ENCODE measurements at places on chromosomes 5 and 9.
A peak's percentile ranks its signal among the peaks of the same experiment; 100 is the strongest.

DNA sequence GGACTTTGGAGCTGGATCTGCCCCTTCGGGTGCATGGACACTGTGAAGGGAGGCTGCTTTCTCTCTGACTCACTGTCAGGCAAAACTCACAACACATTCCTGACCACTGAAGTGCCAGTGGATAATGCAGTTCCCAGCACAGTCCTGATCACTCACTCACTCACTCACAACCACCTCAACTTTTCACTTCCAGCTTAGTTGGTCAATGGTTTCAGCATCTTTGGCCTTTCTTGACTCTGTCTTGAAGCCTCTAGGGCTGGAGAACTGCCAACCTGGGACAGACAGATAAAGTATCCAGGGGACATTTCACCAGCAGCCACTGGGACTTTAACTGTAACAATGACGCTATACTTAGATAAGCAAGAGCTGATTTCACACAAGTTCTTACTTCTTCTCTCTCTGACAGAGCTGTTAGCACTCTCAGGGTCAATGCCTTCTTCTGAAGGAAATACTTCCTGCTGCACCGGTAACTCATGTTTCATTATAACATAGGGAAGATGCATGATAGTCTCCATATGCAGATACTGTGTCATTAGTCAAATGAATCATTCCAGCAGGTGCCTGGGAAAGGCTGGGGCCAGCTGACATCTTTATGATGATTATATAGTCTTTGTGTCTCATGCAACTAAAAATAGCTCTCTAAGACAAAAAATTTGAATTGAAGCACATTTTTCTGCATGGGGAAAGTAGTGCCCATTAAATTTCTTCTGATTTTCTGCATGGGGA, 499.0 kb downstream of the SEMA5A start:
- no peak for DNase-seq

GRCh38 chr5:2023196-2023595, 140.5 kb upstream of the IRX4 start:
- DNase-seq, result no peak

- no peak for DNase-seq
These were observed 97.4 kb downstream of the HINT1 start for GRCh38 chr5:131067636-131068035.

DNA sequence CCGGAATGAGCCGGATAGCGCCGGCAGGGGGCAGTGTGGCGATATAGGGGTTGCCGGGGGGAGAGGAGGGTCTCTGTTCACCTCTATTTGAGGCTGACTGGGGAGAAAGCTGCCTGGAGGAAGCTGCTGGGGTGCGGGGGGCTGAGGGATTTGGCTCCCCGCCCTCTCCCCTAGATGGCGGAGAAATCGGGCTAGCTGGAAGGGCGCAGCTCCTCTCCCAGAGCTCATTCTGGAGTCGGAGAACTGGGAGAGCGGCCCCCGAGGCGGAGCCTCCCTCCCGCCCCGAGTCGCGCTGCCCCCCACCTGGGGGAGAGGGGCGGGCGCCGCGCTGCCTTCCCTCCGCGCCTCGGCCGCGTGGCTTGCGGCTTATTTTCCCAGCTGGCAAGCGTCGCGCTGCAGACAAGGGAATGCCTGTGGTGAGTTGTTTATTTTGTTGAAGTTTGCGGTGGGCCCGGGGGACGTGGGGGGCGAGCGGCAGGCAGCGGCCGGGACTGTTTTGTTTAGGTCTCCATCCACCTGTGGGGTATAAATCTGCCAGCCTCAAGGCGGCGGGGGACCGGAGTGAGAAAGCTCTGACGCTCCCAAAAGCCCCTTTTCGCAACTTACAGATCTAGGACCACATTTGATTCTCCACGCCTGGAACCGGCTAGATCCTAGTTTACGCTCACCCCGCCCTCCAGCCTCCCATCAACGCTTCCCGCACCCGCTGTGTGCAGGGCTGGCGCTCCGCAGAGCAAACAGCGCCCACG, 4.1 kb upstream of the RGMB start:
- DNase-seq, result peak; percentile 66

DNA sequence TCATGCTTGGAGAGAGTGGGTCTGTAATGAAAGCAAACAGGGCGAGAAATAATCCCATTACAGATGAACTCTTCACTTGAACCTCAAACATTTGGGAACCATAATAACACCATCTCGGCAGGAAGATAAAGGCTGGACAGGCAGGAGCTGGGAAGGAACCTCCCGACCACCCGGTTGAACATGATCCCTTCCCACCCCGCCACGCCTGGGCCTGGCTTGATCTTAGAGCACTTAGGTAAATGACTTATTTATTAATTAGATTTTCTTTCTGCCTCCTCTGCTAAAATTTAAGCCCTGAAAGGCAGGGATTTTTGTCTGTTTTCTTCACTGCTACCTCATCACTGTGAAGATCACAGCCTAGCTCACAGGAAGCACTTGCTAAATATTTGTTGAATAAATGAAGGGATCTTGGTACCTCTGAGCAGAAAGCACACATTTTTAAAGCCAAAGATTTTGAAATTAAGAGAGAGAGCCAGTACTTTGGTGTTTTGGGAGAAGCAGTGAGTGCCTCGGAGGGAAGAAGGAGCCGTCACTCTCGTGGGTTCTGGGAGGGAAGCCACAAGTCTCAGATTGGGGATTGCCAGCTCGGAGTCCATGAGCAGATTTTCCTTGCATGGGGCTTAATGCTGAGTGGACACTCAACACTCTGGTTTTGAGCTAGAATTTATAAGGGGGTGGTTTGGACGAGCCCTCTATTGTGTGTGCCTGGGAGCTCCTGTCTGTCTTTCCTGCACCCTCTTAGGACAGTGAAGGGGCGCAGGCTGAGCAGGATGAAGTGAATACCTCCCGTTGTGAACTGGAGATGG, 133.3 kb downstream of the MACROH2A1 start:
- no peak for DNase-seq

DNA sequence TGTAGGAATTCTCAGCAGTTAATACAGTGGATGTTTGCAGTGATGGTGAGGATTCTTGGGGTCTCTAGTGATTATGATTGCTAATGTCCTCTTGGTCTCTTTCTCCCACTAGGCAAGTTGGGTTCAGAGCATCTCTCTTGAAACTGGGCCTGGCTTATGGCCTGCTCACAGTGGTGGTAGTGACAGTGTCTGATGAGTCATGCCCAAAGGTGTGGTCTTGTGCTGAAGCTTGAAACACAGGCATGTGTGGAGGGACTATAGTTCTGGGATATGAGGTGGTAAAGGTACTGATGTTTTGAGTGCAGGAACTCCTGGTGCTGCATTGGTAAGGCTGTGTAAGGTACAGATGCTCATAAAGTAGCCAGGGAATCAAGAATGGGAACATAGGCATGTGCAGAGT, 231.1 kb downstream of the FAM170A start:
- DNase-seq, result no peak

DNA sequence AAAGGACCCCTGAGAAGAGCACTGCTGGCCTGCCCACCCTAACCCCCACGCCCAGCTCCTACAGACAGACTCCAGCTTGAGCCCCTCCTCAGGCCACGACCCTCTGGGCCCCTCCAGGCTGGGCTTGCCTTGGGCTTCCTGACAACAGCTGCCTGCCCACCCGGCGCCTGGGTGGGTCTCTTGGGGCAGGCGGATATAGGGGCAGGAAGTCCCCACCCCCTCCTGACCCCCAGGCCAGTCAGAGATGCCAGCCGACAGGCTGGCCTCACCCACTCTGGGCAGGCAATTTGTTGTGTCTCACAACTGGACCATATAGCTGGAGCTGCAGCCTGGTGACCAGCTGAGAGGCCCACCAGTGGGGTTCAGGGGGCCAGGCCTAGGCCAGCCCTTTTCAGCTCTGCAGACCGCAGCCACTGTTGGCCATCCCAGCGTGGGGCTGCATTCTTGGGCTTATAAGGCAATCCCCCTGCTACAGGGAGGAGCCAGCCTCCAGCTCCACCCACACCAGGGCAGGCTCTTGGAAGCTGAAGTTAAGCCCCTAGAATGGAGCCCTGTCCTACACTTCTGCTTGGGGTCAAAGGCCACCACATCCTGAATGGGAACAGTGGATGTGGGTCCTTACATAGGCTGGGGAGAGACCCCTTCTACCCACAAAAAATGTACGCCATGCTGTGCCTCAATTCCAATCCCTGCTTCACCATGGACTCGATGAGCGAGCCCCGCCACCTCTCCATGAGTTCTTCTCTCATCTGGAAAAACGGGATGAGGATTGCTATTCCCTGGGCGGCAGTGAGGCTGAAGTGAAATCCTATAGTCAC, 2.0 kb downstream of the PDLIM7 start:
- DNase-seq, result no peak

- no peak for DNase-seq
These were observed 1.2 kb upstream of the PSAT1 start for GRCh38 chr9:78295731-78296130.

GRCh38 chr5:151523335-151523734, 67.8 kb downstream of the FAT2 start:
- peak; percentile 26 for DNase-seq

DNA sequence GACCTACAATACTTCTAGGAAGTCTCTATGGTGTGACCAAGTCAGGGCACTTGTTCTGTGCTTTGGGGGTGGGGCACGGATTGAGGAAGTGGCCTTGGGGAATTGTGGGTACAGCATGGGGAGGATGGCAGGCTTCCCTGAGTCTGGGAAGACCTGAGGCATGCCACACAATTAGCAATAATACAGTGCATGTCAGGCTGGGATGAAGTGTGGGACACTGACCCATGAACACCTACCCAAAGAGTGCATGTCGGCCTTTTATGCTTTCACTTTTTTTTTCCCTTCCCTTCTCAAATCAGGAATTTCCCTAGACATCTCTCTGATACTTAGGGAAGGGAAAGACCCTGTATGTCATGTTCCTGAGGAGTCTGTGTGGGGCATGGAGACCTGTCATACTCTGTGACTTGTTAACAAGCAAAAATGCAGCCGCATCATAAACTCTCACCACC, 146.4 kb downstream of the PALM2AKAP2 start:
- no peak for DNase-seq

DNA sequence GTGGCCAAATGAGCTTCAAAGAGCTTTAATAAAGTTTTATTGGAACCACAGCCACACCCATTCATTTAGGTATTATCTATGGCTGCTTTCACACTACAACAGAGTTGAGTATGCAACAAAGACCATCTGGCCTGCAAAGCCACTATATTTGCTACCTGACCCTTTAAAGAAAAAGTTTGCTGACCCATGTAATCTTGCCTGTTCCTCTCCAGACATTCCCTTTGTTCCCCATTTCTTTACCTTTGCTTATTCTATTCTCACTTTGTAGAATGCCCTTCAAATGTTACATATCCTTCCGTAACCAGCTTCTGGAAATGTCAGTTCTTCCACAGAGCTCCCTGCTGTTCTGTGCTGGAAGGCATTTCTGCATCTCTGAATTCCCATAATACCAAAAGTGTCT, 320.2 kb downstream of the TLE1 start:
- no peak for DNase-seq

GRCh38 chr9:29439961-29440360, 1866.7 kb upstream of the C9orf72 start:
- DNase-seq, result no peak

- no peak for DNase-seq
These were observed 411.1 kb upstream of the GRIA1 start for GRCh38 chr5:153079396-153079795.
